ENCODE measurements at places on chromosomes 16 and 17.
A peak's percentile ranks its signal among the peaks of the same experiment; 100 is the strongest.

GRCh38 chr17:59353936-59354755, 22.7 kb downstream of the YPEL2 start:
- DNase-seq, result no peak
- H3K27me3 ChIP-seq, result no peaks in the 10 kb centered on the region
- H3K36me3 ChIP-seq, result peaks cover 38% of the 10 kb centered on the region
- no peak overlapping the region for H3K27ac ChIP-seq
- H3K4me1 ChIP-seq, result peaks cover 17% of the 10 kb centered on the region

- no peak for DNase-seq
- peaks cover 3% of the 10 kb centered on the region for H3K4me1 ChIP-seq
- H3K36me3 ChIP-seq, result no peaks in the 10 kb centered on the region
- no peak overlapping the region for H3K4me3 ChIP-seq
- no peak overlapping the region for H3K27ac ChIP-seq
Observed at GRCh38 chr16:89175280-89176146, 4.0 kb downstream of the CDH15 start.

GRCh38 chr16:66928702-66929388, 3.5 kb upstream of the RRAD start:
- peaks cover 15% of the 10 kb centered on the region for H3K36me3 ChIP-seq
- no peak overlapping the region for H3K27ac ChIP-seq
- H3K4me3 ChIP-seq, result peak overlapping the region; percentile 47
- DNase-seq, result no peak
- peaks cover 15% of the 10 kb centered on the region for H3K27me3 ChIP-seq
- peaks cover 13% of the 10 kb centered on the region for H3K4me1 ChIP-seq

DNA sequence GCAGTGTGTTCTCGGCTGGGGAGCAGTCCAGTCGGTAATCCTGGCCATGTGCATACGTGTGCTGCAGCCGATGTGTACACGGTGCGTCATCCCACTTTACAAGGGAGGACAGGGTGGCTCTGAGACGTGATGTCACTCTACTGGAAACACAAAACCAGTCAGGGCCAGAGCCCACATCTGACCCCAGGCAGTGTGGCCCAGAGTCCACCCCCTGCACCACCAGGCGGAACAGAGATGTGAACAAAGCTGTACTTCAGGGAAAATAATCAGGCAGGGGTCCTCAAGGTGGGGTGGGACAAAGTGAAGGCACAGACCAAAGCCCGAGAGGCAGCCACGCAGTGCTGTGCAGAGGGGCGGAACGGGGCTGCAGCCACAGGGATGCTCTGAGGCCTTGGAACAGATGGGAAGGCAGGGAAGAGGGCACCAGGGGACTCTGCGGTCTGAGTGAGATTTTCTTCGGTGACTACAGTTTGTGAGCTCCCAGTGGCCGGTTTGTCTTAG, 181.5 kb downstream of the ZNF423 start:
- no peaks in the 10 kb centered on the region for H3K4me1 ChIP-seq
- H3K4me3 ChIP-seq, result no peak overlapping the region
- peaks cover 15% of the 10 kb centered on the region for H3K36me3 ChIP-seq
- peaks cover 2% of the 10 kb centered on the region for H3K27me3 ChIP-seq

- peaks cover 6% of the 10 kb centered on the region for H3K27me3 ChIP-seq
- DNase-seq, result no peak
- peaks cover 9% of the 10 kb centered on the region for H3K36me3 ChIP-seq
- H3K4me1 ChIP-seq, result peaks cover 6% of the 10 kb centered on the region
- no peak overlapping the region for H3K4me3 ChIP-seq
- no peak overlapping the region for H3K27ac ChIP-seq
Observed at GRCh38 chr16:3646348-3646920, 8.1 kb upstream of the DNASE1 start.

- no peaks in the 10 kb centered on the region for H3K36me3 ChIP-seq
- H3K27ac ChIP-seq, result peak overlapping the region; percentile 97
- peaks cover 42% of the 10 kb centered on the region for H3K4me1 ChIP-seq
- peak; percentile 36 for DNase-seq
- peak overlapping the region; percentile 24 for H3K4me3 ChIP-seq
Observed at GRCh38 chr17:49687878-49688491, 10.1 kb upstream of the SPOP start.

GRCh38 chr17:77148077-77148939, 7.5 kb downstream of the SEC14L1 start:
- peak overlapping the region; percentile 59 for H3K4me3 ChIP-seq
- DNase-seq, result no peak
- peak overlapping the region; percentile 62 for H3K27ac ChIP-seq
- H3K36me3 ChIP-seq, result peaks cover 66% of the 10 kb centered on the region

DNA sequence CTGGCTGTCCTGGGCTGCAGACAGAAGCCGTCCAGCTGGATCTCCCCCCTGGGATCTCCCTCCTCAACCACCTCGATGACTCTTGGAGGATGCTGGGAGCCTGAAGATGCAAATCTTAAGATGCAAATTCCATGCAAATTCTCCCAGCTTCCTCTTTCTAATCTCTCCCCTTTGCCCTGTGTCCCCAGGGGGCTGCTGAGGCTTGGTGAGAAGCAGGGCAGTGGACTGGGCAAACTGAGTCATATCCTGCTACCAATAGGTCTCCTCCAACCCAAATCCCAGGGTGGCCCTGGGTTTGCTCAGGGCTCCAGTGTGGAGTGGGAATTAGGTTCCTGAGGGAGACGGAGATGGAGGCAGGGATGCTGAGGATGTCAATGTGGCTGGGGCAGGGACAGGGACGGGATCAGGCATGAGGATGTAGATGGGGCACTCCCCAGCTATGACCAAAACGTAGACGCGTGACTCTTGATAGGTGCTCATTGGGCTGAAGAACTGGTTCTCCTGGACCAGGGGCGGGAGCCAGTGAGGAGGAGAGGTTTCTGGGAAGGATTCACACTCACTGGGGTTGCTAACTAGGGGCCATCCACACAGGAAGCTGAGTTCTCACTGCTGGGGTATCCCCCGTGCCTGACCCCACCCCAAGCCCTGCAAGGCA, 3.6 kb upstream of the ALOX12B start:
- H3K27me3 ChIP-seq, result peaks cover 9% of the 10 kb centered on the region
- H3K36me3 ChIP-seq, result no peaks in the 10 kb centered on the region
- no peak overlapping the region for H3K4me3 ChIP-seq
- no peaks in the 10 kb centered on the region for H3K4me1 ChIP-seq

DNA sequence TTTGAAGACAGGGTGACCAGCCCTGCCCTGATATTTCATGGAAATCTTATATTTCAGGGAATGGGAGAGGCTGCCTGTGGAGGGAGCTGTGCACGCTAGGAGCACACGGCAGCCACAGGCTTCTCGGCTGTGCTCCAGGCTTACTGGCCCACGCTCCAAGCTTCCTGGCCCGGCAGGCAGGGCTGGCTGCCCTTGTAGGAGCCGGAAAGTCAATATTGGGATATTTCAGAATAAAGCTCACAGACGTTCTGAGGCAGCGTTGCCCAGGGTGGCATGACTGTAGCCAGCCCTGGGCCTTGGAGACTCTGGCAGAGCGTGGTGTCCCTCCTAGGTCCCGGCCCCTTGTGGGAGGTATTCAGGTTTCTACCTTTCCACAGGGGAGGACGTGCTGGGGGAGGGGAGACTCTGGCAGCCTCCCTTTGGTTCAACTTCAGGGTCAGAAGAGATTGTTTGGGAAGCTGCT, 95.6 kb downstream of the NPIPB11 start:
- H3K4me1 ChIP-seq, result peaks cover 3% of the 10 kb centered on the region
- H3K27ac ChIP-seq, result no peak overlapping the region
- no peak overlapping the region for H3K4me3 ChIP-seq
- no peaks in the 10 kb centered on the region for H3K36me3 ChIP-seq
- DNase-seq, result no peak
- peaks cover 9% of the 10 kb centered on the region for H3K27me3 ChIP-seq

GRCh38 chr16:70692873-70693671, 7.2 kb upstream of the MTSS2 start:
- peaks cover 35% of the 10 kb centered on the region for H3K4me1 ChIP-seq
- no peak overlapping the region for H3K4me3 ChIP-seq
- no peak for DNase-seq

GRCh38 chr16:84482951-84483881, 21.2 kb downstream of the MEAK7 start:
- no peak for DNase-seq
- peaks cover 18% of the 10 kb centered on the region for H3K36me3 ChIP-seq
- H3K4me1 ChIP-seq, result peaks cover 9% of the 10 kb centered on the region
- no peak overlapping the region for H3K4me3 ChIP-seq

- no peaks in the 10 kb centered on the region for H3K36me3 ChIP-seq
- no peak overlapping the region for H3K27ac ChIP-seq
- H3K4me3 ChIP-seq, result no peak overlapping the region
- H3K27me3 ChIP-seq, result peaks cover 1% of the 10 kb centered on the region
- DNase-seq, result no peak
Observed at GRCh38 chr17:55898195-55898594, 147.3 kb downstream of the PCTP start.

DNA sequence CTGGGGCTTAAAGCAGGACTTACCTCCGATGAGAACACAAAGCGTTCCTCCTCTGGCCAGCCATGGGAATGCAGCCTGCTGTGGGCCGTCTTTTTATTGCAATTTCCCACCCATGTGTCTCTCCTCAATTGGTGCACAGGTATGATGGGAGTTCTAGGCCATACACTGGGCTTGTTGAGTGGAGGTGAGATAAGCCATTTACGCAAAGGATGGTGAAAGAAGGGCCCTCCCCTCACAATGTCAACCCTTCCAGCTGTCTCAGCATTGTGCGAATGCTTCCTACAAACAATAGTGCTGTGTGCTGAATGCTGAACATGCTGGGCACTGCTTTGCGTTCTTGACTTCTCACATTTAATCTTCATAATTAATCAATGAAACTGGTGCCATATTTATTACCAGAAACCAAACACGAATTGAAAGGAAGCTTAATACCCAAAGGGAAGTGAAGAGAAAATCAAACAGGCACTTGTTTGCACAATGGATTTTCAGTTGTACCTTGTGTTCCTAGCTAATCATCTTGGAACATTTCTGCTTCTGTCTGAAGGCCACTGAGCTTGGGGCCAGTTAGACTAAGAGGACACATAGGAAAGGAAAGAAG, at the start of gene GP2:
TSS of gene GP2 (minus strand) at position 70 of the 598 bp plus-strand sequence. CDS start 1,082 bp downstream, outside the sequence.
- H3K27me3 ChIP-seq, result peaks cover 1% of the 10 kb centered on the region
- no peak within 1 kb of the TSS for H3K4me3 ChIP-seq
- no peak within 1 kb of the TSS for H3K27ac ChIP-seq
- DNase-seq, result no peak
- no peaks in the 10 kb centered on the region for H3K36me3 ChIP-seq
- no peaks in the 10 kb centered on the region for H3K4me1 ChIP-seq

- DNase-seq, result no peak
- H3K36me3 ChIP-seq, result no peaks in the 10 kb centered on the region
- peaks cover 5% of the 10 kb centered on the region for H3K27me3 ChIP-seq
- H3K4me3 ChIP-seq, result no peak overlapping the region
Observed at GRCh38 chr16:46731691-46732555, 16.2 kb downstream of the MYLK3 start.

DNA sequence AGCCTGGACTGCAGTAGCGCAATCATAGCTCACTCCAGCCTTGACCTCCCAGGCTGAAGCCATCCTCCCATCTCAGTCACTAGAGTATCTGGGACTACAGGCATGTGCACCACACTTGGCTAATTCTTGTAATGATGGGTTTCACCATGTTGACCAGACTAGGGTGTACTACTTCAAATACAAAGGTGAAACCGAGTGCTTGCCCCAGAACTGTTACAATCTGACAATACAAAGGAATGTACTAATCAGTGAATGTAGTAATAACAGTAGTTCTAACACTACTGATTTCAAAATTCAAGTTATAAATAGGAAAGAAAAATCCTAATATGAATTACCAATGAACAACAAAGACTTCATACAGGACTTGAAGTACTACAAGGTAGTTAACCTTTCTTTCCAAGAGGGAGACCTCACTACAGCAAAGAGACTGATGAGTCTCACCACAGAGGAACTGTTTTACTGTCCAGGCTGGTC, 24.4 kb downstream of the CRK start:
- H3K4me1 ChIP-seq, result peaks cover 32% of the 10 kb centered on the region
- peaks cover 37% of the 10 kb centered on the region for H3K36me3 ChIP-seq
- no peak overlapping the region for H3K27ac ChIP-seq
- peak overlapping the region; percentile 4 for H3K4me3 ChIP-seq

DNA sequence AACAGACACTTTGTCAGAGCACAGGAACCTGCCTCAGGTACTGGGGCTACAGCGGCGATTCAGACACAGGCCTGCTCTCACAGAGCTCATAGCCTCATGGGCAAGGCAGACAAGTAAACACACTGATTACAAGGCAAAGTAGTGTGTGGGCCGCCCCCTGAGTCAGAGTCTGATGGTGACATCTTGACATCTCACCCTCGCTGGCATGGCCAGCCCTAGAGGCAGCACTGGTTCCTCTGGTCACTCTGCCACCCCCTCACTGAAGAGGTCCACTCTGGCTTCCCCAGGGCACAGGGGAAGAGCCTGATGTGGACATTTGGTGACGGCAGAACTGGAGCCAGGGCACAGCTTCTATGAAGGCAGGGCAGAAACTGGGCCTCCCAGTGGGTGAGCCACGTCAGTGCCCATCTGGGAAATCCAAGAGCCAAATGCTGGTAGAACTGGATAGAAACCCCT, 32.9 kb upstream of the TOB1 start:
- no peak for DNase-seq
- H3K27ac ChIP-seq, result no peak overlapping the region
- no peaks in the 10 kb centered on the region for H3K36me3 ChIP-seq
- H3K4me1 ChIP-seq, result peaks cover 23% of the 10 kb centered on the region

DNA sequence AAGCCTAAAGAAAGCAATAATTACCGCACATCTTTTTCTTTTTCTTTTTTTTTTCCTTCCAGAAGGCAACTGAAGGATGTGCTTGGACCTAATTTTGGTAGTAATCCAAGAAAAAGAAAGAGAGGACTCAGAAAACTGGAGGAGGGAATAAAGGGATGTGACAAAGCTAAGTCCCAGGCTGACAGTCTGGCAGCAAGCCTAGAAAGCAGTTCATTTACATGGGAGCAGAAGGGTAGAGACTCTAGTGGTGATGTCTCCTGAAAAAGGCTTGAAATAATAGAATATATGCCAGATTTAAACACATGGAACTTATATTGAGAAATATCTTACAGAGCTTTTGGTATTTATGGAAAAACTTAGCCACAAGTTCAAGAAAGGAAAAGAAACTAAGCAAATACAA, 101.0 kb upstream of the SHISA6 start:
- H3K4me1 ChIP-seq, result no peaks in the 10 kb centered on the region
- H3K27me3 ChIP-seq, result no peaks in the 10 kb centered on the region
- no peak for DNase-seq
- no peaks in the 10 kb centered on the region for H3K36me3 ChIP-seq
- H3K4me3 ChIP-seq, result no peak overlapping the region
- no peak overlapping the region for H3K27ac ChIP-seq

DNA sequence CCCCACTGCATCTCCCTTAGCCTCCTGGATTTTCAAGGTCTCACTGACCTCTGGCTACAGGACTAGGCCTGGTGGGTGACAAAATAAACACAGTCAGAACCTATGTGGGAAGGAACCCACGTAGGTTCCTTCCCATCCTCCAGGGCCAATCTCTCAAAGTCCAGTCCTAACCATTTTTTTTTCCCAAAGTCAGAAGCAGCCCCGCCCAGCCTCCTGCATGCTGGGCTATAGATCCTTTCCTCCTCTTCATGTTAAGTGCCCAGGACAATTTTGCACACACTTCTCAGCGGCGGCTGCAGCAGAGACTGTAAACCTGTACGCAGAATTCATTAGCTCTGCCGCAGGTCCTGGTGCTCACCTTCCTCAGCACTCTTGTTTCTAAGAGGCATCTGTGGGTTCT, 285.8 kb downstream of the NPIPA8 start:
- H3K4me3 ChIP-seq, result no peak overlapping the region
- H3K36me3 ChIP-seq, result no peaks in the 10 kb centered on the region
- no peak overlapping the region for H3K27ac ChIP-seq
- peaks cover 6% of the 10 kb centered on the region for H3K27me3 ChIP-seq
- no peaks in the 10 kb centered on the region for H3K4me1 ChIP-seq

All from endothelial cell (in vitro differentiated cells).